C1 segment of cervical spinal cord (tissue), 14 donors: ENCODE measurements at places on chromosomes 12 and 14.

- no peak for DNase-seq
Measured at GRCh38 chr14:69303086-69303485, 43.1 kb downstream of the GALNT16 start.

DNA sequence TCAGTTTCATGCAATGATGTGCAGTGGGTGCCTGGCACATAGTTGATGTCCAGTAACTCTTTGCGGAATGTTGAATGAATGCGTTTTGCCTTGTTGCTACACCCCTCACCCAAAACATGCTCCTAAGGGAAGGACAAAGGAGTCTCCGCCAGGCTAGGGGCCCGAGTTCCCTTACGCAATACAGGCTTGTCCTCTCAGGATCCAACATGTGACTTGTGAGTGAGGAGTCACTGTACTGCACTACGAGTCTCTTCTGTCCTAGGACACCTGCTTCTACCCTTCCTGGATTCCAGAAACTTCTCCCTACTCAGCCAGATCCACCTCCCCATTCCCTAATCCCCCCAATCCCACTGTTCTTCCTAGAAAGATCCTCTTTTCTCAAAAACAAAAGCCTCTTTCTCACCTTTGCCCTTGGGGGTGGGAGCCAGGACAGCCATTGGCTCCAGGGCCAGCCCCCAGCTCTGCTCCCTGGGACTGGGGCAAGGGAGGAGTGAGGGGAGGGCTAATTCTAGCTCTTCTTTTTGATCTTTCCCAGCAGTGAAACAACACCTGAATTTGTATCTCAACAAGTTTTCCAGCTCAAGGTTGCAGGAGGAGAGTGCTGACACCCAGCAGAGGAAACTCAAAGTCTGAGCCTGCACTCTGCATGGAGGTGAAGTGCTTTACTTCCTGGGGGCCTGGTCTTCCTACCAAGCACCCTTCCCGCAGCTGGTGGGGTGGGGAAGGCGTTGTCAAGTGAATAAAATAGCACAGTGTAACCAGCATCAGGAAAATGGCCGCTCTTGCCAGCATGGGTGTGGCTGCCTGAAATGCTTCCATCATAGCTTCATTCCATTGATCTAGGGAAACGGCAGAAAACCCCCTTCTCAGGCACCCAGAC, 3.4 kb upstream of the OTUB2 start:
- no peak for DNase-seq

GRCh38 chr12:6996040-6996441, 22.2 kb downstream of the LPCAT3 start:
- no peak for DNase-seq

DNA sequence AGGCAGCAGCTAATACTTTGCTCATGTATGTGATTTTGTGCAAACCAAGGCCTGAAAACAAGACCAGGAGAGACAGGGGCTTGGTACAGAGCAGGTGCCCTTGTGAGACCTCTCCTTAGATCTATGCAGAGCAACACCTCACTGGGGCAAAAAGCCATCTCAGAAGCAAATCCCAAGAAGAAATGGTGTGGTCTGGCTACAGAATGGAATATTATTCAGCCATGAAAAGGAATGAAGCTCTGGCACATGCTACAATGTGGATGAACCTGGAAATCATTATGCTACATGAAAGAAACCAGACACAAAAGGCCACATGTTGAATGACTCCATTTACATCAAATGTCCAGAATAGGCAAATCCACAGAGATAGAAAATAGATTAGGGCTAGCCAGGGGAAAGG, 61.6 kb downstream of the KDM2B start:
- DNase-seq = no peak

GRCh38 chr14:69259527-69260189, at the start of gene GALNT16:
GALNT16 (plus strand) TSS chr14:69260158; CDS start chr14:69260291, 133 bp downstream.
- no peak for DNase-seq
